CD4-positive, CD25-positive, alpha-beta regulatory T cell (primary cell): ENCODE measurements at places on chromosomes 16 and 17. TPM values are rescaled to one million over a fixed set of nuclear protein-coding genes. Genes with fewer than 3 reads are reported as not detected.

DNA sequence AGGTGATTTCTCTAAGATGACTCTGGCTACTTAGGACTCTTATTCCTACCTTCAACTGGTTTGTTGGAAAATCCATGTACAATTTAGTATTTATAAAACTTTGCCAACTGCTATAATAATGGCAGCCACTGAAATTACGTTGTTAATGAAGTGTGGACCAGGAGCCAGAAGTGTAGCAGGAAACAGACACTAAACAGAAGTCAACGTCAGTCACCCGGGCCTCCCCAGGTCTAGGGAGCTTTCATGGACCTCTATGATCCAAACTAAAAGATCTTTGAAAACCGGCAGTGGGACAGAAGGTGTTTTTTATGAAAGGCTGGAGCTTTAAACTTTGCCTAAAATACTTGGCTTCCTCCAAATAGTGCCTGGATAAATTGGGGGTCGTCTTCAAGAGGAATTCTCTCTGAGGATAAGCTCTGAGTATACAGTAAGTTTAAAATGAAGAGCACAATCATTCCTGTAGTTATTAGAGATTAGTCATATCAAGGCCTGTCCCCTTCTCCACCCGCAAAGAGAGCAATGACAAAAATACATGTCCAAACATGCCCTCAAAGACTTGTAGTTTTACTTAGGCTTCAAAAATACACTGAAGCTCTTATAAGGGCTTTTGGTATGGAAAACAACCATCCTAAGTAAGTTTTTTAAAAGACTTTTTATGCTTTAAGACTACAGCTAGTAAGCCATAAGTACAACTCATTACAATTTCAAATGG, 34.6 kb downstream of the DCUN1D3 start:
- DNase-seq, result no peak
- no peaks in the 10 kb centered on the region for H3K27me3 ChIP-seq
- peaks cover 10% of the 10 kb centered on the region for H3K36me3 ChIP-seq
- H3K27ac ChIP-seq, result no peak overlapping the region

DNA sequence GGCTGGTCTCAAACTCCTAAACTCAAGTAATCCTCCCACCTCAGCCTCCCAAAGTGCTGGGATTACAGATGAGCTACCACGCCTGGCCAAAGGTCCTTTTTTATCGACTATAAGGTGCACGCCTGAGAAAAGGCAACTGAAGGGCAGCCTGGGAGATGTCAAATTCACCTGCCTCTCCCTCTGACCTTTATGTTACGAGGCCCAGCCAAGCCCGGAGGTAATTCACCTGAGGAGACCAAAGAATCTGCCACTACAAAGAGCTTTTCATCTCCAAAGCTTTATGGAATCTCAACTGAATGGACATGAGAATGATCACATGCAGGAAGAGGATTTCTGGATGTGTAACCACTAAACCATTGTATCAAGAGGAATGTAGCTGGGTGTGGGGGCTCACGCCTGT, 37.2 kb downstream of the LYRM1 start:
- DNase-seq, result no peak
- no peaks in the 10 kb centered on the region for H3K27me3 ChIP-seq
- no peak overlapping the region for H3K27ac ChIP-seq
- no peaks in the 10 kb centered on the region for H3K4me1 ChIP-seq

DNA sequence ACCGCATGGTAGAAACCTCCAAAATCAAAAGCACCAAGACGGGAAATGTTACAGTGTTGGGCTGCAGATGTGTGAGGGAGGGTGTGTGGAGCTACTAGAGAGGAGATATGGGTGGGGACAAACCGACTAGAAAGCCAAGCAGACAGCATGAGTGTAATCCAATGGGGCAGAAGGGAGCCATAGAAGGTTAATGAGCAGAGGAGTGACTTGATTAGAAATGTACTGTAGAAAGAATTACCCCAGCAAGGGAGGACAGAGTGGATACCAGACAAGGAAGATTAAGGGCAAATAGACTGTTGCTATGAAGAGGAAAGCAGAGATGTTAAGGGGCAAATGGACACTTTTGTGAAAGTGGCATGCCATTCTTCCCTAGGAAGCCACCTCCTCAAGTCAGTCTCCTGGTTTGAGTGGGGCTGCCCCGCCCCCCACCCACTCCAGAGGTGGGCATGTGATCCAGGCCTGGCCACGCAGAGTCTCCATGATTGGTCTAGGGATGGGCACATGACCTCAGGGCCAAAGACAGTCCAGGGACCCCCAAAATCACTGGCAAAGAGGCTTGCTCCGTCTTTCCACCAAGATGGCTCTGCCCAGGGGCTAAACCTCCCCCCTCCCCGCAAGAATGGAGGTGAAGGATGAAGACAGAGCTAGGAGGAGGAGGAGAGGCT, 4.3 kb downstream of the COTL1 start:
- DNase-seq, result no peak
- peaks cover 7% of the 10 kb centered on the region for H3K36me3 ChIP-seq
- H3K4me3 ChIP-seq, result peak overlapping the region; percentile 26

PIK3R5 gene
- 275 TPM for total RNA-seq

DNA sequence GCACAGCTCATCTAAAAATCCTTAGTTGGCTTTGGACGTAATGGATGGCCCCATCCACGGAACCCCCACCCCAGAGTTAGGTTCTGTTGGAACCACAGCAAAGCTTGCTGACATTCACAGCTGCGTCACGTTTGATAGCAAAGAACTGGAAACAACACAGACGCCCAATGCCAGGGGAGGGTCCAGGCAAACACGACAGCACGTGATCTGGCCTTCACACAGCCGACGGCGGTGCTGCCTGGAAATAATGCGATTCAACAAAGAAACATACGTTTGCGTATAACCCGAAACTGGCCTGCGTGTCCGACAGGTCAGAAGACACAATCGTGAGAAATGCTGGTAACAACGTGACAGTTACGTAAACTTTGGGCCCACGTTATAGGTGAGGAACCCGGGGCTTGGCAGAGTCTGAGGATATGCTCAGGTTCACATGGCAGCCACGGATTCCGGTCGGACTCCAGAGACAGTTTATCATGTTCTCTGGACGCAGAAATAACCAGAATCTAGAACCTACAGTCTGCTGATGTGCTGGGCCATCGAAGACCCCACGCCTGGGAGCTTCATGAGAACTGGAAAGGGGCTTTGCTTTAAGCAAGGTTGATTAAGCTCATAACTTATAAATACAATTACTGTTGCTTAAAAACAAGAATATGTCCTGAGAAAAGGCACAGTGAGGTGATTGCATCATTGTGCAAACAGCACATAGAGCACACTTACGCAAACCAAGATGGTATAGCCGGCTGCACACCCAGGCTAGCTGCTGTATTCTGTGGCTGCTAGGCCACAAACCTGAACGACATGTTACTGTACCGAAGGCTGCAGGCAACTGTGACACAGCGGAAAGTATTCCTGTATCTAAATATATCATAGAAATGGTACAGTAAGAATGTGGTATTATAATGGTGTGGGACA, 70.4 kb downstream of the RPH3AL start:
- H3K27ac ChIP-seq, result no peak overlapping the region
- no peaks in the 10 kb centered on the region for H3K4me1 ChIP-seq
- H3K36me3 ChIP-seq, result no peaks in the 10 kb centered on the region
- no peak for DNase-seq

- no peaks in the 10 kb centered on the region for H3K27me3 ChIP-seq
- H3K27ac ChIP-seq, result peak overlapping the region; percentile 93
- peaks cover 59% of the 10 kb centered on the region for H3K4me1 ChIP-seq
Observed at GRCh38 chr16:27238591-27238990, 30.0 kb downstream of the NSMCE1 start.

- peaks cover 5% of the 10 kb centered on the region for H3K27me3 ChIP-seq
- no peaks in the 10 kb centered on the region for H3K36me3 ChIP-seq
- no peak overlapping the region for H3K4me3 ChIP-seq
- H3K4me1 ChIP-seq, result no peaks in the 10 kb centered on the region
- no peak overlapping the region for H3K27ac ChIP-seq
Observed at GRCh38 chr17:41452281-41452680, 11.5 kb upstream of the KRT38 start.

TEKT1 gene
- total RNA-seq, result not detected

JPH3 gene
- total RNA-seq, result not detected

- H3K27me3 ChIP-seq, result no peaks in the 10 kb centered on the region
- no peak overlapping the region for H3K4me3 ChIP-seq
- no peaks in the 10 kb centered on the region for H3K36me3 ChIP-seq
- H3K4me1 ChIP-seq, result no peaks in the 10 kb centered on the region
Observed at GRCh38 chr16:49560004-49560830, 186.6 kb downstream of the C16orf78 start.

EVPLL gene
- not detected for total RNA-seq

MYH2 gene
- total RNA-seq, result not detected

COX10 gene
- total RNA-seq, result 21.6 TPM

DNAH9 gene
- not detected for total RNA-seq

DNA sequence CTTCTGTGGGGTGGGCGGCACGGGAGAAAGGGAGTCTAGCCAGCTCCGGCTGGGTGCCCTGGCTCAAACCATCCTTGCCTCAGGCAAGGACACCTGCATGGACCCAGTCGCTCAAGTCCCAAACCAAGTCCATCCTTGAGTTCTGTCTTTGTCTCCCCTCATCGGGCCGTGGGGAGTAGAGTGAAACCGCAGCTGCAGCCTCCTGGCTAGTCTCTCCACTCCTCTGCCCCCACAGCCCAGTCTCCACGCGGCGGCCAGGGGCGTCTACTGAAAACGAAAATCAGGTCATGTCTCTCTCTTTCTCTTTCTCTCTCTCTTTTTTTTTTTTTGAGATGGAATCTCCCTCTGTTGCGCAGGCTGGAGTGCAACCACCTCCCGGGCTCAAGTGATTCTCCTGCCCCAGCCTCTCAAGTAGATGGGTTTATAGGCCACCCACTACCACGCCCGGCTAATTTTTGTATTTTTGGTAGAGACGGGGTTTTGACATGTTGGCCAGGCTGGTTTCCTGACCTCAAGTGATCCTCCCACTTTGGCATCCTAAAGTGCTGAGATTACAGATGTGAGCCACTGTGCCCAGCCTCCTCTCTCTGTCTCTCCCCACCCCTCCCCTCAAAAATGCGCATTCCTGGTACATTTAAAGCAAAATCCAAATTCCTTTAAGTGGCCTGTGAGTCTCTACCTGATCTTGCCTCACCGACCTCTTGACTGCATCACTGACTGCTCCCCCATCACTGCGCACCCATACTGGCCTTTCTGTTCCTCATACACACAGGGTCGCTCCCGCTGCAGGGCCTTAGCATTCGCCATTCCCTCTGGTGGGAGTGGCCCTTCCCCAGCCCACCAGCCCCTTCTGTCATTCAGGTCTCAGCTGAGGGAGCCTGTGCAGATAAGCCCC, 17.7 kb upstream of the RMI2 start:
- peaks cover 22% of the 10 kb centered on the region for H3K4me1 ChIP-seq
- H3K4me3 ChIP-seq, result no peak overlapping the region
- no peaks in the 10 kb centered on the region for H3K36me3 ChIP-seq
- no peak for DNase-seq
- no peak overlapping the region for H3K27ac ChIP-seq
- H3K27me3 ChIP-seq, result no peaks in the 10 kb centered on the region

GAS7 gene
- 0.76 TPM for total RNA-seq

MLKL gene
- 50.0 TPM for total RNA-seq

DNA sequence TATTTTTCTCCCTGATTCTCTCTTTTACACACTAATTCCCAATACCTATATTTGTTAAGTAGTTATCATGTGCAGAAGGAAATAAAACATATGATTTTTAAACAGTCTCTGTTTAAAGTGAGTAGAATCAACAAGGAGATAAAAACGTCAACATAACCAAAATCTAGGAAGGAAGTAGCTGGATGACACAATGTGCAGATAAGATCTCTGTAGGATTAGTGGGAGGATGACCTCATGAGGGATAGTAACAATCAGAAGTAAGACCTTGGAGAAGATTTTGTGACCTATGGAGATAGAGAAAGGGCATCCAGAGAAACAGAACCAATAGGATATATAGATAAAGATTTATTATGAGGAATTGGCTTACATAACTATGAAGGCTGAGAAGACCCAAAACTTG, 262.6 kb upstream of the CDH11 start:
- no peak overlapping the region for H3K27ac ChIP-seq
- DNase-seq, result no peak
- no peaks in the 10 kb centered on the region for H3K36me3 ChIP-seq

DNA sequence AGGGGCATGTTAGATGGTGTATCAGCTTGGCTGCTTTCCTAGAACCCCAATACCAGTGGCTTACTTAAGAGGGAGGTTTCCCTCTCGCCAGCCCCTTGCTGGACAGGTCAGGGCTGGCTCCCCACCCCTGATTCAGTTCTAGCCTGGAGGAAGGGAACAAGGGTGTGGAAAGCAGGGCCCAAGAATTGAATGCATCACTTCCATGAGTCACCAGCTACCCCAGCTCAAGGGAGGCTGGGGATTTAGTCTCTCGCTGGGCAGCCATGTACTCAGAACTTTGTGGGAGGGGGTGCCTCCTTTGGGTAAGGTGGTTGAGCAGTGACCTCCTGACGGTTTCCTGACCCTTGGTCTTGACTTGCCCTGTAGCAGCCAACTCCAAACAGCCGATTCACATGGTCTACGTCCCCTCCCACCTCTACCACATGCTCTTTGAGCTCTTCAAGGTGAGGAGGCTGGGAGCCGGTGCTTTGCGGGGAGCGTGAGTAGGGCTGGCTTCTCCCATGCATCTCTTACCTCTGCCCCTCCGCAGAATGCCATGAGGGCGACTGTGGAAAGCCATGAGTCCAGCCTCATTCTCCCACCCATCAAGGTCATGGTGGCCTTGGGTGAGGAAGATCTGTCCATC, 12.8 kb downstream of the PDK2 start:
- H3K27ac ChIP-seq, result no peak overlapping the region
- H3K4me3 ChIP-seq, result no peak overlapping the region
- no peak for DNase-seq
- no peaks in the 10 kb centered on the region for H3K27me3 ChIP-seq

LAT gene
- 282 TPM for total RNA-seq

KRT40 gene
- total RNA-seq, result not detected

DNA sequence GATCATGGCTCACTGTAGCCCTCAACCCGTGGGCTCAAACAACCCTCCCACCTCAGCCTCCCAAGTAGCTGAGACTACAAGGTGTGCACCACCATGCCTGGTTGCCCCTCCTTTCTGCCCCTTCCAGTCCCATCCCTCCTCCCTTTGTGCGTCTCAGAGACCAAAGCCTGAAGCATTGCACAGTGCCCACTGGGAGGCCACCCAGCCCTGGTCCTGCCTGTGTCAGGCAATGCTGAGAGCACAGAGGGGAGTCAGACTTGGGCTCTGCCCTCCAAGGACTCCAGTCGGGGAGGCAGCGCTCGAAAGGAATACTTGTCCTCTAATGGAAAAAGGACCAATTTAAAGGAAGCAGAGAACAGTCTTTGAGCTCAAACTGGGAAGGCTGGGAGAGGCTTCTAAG, 20.4 kb downstream of the RAI1 start:
- H3K27me3 ChIP-seq, result no peaks in the 10 kb centered on the region
- no peak for DNase-seq
- no peak overlapping the region for H3K27ac ChIP-seq
- H3K4me1 ChIP-seq, result no peaks in the 10 kb centered on the region
- no peaks in the 10 kb centered on the region for H3K36me3 ChIP-seq

GRCh38 chr16:53052519-53053501, at the start of gene CHD9NB:
TSS of gene CHD9NB (minus strand) at chr16:53052897. CDS start at chr16:53044158, 8,739 bp downstream.
- no peak within 1 kb of the TSS for H3K4me3 ChIP-seq
- H3K4me1 ChIP-seq, result peaks cover 19% of the 10 kb centered on the region
- no peaks in the 10 kb centered on the region for H3K27me3 ChIP-seq
- no peak within 1 kb of the TSS for H3K27ac ChIP-seq

GRCh38 chr16:75534560-75535205, 1.2 kb downstream of the CHST5 start:
- DNase-seq, result no peak
- H3K36me3 ChIP-seq, result no peaks in the 10 kb centered on the region
- no peak overlapping the region for H3K27ac ChIP-seq
- no peak overlapping the region for H3K4me3 ChIP-seq

GRCh38 chr17:43540821-43541674, 5.1 kb downstream of the ETV4 start:
- DNase-seq, result no peak
- H3K27me3 ChIP-seq, result peaks cover 10% of the 10 kb centered on the region
- H3K4me1 ChIP-seq, result peaks cover 11% of the 10 kb centered on the region
- no peaks in the 10 kb centered on the region for H3K36me3 ChIP-seq
